ENCODE measurements at places on chromosomes 16 and 17.

- DNase-seq = no peak
These were observed 1.0 kb downstream of the TEPSIN start for GRCh38 chr17:81237591-81238489.

DNA sequence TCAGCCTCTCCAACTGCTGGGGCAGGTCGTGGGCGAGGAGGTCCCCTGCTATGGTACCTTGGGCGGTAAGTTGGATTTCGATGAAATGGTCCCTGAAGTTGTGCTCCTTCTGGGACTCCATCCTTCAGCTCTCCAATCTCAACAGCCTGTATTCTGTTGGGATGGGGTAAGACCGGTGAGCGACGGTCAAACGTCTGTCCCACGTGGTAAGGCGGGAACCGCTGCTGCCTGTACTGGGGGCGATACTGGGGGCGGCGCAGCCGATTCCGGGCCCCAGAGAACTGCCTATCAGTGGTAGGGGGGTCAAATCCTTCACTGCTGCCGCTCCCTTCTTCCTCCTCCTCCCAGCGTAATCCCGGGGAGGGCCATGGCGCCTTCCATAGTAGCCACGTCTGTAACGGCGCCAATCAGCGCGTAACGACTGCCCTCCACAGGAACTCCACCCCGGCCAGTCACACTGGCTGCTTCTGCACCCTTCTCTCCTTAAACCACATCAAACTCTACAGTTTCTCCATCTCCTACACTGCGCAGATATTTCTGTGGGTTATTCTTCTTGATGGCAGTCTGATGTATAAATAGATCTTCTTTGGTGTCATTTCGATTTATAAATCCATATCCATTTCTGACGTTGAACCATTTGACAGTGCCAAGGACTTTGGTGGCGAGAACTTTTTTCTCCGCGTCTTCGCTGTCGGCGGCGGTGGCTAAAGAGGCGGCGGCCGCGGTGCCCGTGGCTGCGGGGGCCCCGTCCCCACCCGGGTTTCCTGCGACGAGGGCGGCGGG is 41.1 kb downstream of the AHSP start:
- DNase-seq = no peak

GRCh38 chr16:27756206-27756970 is 206.4 kb downstream of the KATNIP start:
- DNase-seq = no peak

DNA sequence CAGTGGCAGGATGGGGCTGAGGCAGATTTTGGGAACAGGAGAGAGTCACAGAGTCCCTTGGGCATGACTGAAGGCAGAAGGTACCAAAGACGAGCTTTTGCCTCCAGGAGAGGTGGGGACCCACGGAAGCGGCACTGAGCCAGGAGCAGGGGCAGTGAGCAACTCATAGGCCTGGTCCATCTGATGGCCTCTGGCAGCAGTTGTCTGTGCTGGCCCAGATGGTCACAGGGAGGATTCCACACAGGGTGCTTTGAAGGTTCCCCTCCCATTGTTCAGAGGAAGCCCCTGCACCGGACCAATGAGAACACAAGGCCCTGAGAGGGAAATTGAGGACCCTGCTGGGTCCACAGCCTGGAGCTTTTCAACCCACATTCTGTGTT is 360.3 kb upstream of the TNRC6C start:
- DNase-seq = no peak

DNA sequence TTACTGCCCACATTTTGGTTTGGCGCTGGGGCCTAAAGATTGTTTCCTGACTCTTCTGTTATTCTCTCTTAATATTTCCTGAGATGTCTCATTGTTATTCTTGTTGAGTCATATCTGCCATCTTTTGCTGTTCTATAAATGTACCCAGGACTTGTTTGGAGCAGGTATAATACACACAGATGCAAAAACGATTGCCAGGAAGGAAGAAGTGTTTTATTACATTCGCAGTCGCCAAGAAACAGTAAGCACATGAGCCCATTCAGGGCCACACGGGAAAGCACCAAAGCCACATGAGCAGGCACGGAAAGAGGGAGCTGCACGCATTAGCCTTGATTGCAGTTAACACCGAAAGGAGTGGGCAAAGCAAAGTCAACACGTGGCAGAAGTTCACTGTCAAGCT is 70.2 kb downstream of the ARHGAP44 start:
- DNase-seq = no peak

DNA sequence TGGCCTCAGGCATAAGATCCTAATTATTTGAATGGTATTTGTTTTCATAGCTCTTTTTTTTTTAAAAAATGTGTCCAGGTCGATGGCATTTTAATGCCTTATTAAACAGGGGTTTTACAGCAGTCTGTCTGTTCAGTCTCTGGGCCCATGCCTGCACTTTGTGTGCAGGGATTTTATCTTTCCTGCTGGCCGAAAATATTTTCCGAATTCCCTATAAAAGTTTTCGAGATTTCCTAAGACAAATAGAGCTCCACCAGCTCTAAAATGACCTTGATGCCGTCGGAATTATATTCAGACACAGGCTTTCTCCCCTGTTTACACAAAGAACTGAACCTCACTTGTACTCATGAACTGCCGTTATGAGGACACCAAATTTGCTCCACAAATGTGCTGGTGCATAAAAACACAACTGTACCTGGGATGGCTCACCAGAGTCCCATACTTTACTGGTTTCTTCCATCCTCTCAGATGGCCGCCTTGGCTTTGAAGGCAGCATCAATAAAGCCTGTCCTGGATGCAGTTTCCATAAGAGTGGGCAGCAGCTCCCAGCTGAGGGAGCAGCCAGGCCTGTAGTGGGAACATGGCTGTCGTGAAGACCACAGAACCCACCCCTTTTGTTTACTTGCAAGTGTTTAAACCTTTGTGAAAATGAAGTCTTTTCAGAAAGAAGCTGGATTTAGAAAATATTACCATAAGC is 44.9 kb downstream of the TBX4 start:
- DNase-seq = no peak

DNA sequence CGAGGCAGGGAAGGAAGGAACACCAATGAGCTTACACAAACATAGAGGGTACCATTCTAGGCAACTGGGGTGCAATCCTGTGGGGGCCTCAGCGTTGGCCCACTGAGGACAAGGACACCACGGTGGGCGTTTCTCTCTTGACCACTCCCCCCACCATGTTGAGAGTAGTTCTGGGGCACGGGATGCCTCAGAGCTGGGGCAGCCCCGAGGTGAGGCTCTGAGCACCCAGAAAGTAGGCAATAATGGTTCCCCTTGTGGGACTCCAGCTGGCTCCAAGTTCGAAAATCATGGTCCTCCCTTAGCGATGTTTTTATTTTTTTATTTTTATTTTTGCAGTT is 5.1 kb downstream of the PRSS21 start:
- no peak for DNase-seq

DNA sequence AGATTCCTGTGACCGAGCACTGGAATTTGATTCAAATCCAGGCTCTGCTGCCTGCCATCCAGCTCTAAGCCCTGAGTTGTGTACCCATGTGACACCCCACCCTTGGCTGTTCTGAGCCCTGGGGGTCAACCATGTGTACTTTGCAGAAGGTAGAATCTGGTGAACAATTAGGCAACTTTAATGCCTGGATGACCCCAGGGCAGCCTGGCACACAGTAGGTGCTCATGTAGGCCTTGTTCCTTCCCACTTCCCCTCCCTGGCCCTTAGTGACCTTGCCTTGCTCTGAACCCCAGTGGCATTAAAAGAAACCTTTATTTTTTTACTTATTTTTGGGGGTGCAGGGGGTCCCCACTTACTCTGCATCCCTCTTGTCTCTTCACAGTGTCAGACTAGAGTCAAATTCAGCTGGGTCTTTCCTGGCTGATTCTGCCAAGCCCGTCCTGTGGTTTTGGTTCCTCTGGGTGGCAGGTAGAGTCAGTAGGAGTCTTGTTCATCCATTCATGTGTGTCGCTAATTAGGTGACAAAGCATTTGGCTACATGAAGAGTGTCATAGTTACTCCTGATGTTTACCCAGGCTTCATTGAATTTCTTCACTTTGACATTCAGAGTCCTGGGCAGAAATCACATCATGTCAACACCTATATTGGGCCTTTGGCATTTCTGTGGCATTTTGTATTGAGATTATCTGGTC is 89.1 kb downstream of the PLCG2 start:
- DNase-seq = no peak

DNA sequence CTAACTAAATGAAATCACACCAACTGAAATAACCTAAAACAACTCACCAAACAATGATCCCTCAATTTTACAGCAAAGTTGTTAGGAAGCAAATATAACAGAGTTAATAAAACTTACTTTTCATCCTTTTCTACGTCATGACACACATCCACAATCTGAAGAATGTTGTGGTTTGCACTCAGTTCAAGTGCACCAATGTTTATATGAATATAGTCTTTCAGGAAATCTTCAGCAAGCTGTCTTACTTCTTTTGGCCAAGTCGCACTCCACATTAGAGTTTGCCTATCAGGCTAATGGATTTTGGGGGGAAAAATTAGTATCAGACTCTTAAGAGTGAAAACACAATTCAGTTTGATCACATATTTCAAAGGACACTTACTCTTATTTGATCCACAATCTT is 3.3 kb downstream of the DDX5 start:
- DNase-seq = no peak

DNA sequence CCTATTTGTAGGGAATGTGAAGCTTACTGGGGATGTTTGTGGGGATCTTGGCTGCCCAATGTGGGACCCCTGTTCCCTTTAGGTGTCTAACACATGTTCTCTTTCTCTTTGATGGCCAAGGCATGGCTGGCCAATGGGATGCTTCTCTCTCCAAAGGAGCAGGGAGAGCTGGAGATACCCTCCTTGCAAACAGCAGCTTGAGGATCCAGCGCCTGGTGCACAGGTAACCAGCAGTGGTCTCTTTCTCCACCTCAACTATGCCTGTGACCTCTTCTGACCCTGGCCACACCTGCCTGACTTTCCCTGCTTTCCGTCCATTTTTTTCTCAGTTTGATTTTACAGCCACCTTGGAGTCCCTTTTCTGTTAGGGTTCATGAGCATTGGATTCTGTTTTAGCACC is 16.8 kb upstream of the NKD1 start:
- no peak for DNase-seq

- DNase-seq = no peak
These were observed 224.2 kb downstream of the BCAS3 start for GRCh38 chr17:60901806-60902205.

- no peak for DNase-seq
These were observed 2.3 kb downstream of the NGFR start for GRCh38 chr17:49497148-49498028.

DNA sequence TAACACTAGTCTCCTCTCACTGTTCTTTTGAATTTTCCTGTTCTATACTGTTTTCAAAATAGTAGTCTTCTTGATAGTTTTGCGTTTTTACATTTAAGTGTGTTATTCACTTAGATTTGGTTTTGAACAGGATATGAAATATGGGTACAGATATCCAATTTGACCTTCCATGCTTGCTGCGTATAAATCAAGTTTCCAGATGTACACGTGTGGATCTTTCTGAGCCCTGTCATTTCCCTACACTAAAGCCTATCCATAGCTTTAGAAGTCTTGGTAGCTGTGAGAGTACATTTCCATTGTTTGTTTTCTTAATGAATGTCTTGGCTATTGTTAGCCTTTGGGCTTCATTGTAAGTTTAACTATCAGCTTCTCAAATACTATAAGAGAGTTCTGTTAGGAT is 20.4 kb downstream of the CYLD start:
- DNase-seq = no peak

DNA sequence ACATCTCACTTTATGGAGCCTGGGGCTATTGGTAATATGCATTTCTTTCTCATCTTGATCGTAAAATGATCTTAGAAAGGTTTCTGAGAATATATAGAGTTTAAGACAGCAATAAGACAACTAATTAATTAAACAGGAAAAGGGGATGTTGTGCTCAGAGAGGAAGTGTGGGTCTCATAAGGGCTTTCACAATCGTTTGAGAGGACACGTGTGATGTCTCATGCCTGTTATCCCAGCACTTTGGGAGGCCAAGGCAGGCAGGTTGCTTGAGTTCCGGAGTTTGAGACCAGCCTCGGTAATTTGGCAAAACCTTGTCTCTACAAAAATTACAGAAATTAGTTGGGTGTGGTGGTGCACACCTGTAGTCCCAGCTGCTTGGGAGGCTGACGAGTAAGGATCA is 295.6 kb downstream of the WWOX start:
- no peak for DNase-seq

GRCh38 chr16:6484935-6485334 is 847.7 kb upstream of the RBFOX1 start:
- no peak for DNase-seq

GRCh38 chr17:59456923-59457615 is 108.3 kb upstream of the DHX40 start:
- no peak for DNase-seq

DNA sequence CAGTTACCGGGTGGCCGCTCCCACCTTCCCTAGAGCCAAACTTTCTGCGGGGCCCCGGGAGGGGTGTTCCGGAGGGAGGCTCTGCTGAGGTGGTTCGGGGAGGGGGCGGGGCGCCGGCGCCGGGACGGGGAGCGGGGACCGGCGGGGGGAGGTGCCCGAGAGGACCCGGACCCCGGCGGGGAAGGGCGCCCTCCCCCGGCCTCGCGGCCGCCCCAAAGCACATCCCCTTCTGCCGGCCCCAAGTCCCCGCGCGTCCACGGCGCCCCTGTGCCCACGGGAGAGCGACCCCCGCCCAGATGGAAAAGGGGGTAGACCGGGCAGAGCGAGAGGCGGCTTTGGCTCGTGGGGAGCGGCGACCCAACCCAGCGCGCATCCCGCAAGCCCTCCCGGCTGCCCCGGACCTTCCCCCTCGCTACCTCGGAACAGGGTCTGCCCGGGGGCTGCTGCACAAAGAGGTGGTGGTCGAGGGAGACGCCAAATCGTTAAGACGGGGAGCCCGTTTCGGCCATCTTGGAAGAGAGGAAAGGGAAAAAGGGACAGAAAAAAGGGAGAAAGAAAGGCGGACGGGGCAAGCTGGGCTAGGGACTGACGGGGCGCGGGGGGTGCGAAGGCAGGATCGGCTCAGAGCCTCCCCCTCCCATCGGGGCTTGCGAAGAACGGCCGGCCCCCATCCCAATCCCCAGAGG is 530 bp downstream of the PCGF2 start:
- no peak for DNase-seq

- DNase-seq = no peak
These were observed 52.8 kb upstream of the TOB1 start for GRCh38 chr17:50918933-50919296.

DNA sequence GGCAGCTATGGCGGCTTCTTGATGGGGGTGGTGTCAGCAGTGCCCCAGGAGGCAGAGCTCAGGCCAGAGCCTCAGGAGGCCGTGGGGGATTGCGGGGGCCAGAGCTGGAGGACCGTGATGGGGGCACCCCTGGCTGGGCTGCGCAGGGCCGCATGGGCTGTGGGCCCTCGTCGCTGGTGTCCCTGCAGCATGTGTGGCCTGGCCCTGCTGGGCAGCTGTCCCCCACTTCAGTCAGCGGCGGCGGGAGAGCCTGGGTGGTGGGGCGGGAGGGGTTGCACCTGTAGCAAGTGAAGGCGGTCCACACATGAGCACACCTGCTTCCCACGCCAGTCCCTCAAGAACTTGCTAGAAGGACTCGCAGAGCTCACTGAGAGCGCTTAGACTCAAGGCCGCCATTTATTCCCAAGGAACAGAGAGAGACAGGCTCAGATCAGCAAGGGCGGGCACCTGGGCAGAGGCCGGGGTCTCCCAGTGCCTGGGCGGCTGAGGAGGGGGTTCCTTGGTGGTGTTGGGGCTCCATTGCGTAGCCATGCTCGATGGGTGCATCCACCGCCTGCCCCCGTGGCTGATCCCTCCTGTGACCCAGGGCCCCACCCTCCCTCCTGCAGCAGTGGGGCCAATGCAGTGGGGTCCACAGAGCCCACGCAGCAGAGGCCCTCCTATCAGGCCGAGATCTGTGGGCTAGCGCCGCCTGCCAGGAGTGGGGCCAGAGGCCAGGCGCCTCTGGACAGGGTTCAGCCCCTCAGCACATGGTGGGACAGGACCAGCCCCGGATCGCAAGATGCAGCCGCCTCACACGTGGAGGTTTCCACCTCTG is 15.7 kb downstream of the PRSS27 start:
- no peak for DNase-seq

GRCh38 chr17:1029922-1030644 is 33.2 kb downstream of the TIMM22 start:
- DNase-seq = no peak

Data from stimulated activated CD8-positive, alpha-beta memory T cell treated with anti-CD3 and anti-CD28 coated beads, Interleukin-15, amount 100 ng/mL, for 48 hours (primary cell).